ENCODE measurements at places on chromosomes 5 and 9. TPM values are rescaled to one million over a fixed set of nuclear protein-coding genes. Genes with fewer than 3 reads are reported as not detected.

LECT2 gene
- total RNA-seq = not detected

PCDHB13 gene
- total RNA-seq = 3.0 TPM

ELAVL2 gene
- 21.1 TPM for total RNA-seq

ZNF366 gene
- not detected for total RNA-seq

IFNB1 gene
- not detected for total RNA-seq

DMRT2 gene
- total RNA-seq = not detected

NAIF1 gene
- 9.5 TPM for total RNA-seq

CNTFR gene
- total RNA-seq = 37.2 TPM

SH2D3C gene
- total RNA-seq = 1.9 TPM

SLCO6A1 gene
- 0.51 TPM for total RNA-seq

SLC31A2 gene
- total RNA-seq = 1.7 TPM

PSAT1 gene
- total RNA-seq = 357 TPM

PCDHA7 gene
- 0.36 TPM for total RNA-seq

TMEM174 gene
- total RNA-seq = not detected

IFNK gene
- not detected for total RNA-seq

CDKN2B gene
- 0.06 TPM for total RNA-seq

CETN3 gene
- 172 TPM for total RNA-seq

BARHL1 gene
- total RNA-seq = 3.1 TPM

FOXD4L3 gene
- total RNA-seq = not detected

All from neural progenitor cell (in vitro differentiated cells).